ENCODE measurements at places on chromosomes 5 and 9. TPM values are rescaled to one million over a fixed set of nuclear protein-coding genes. Genes with fewer than 3 reads are reported as not detected.

GRCh38 chr5:66306105-66306843 is 162.2 kb downstream of the SREK1 start:
- DNase-seq, result peak; percentile 34

DNA sequence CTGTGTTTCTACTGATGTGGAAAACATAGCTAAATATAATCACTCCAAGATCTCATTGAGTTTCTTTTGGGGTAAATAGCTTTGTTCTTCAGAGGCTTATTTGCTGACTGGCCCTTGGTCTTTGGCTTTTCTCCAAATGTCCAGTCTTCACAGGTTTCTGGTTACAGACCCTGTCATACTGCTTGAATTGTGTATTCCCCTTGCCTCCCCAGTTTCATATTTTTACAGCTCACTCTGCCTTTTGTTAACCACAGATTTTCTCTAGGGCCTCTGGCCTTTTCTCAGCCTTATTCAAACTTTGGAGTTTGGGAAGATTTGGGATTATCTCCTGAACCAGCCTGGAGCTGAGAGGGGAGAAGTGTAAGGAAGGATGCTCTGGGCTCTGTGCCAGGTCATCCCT is 23.9 kb downstream of the ISOC1 start:
- no peak for DNase-seq

- no peak for DNase-seq
Measured at GRCh38 chr9:108515856-108516255, 339.9 kb downstream of the ACTL7B start.

The QRFP gene
- not detected for total RNA-seq

DNA sequence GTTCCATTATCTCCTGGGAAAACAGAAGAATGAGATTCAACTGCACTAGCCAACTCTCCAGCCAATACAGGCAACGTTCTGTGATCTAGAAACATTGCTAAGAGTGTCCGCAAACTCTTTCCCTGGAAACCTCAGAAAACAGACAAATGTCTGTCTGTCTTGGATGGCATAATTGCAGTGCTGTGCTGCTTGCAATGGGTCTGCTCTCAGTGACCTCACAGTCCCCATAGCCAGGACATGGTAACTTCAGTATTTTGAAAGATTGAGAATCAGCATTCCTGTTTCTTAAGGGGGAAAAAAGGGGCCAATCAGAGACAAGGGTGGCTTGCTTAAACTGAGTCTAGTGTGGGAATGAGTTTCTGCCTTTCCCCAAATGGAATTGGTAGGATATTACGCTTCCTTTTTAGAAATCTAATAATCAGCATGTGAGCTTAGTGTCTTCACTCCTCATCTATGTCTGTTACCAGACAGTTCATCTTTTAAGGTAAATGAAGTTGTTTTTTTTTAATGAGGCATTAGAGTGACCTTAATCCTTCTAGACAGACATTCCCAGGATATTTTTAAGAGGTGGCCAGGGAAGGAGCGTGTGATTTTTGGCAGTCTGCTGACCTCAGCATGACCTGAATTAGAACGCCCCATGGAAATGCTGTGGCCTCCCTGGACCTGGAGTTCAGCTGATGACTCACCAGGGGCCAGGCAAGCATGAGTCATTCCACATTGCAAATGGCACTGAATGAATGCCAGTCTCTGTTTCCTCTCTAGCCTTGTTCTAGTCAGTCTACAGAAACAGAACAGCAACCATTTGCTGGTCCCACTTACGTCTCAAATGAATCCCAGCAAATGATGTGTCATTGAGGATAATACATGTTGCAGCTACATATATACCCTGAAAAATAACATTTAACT is 210.2 kb upstream of the ACTBL2 start:
- peak; percentile 14 for DNase-seq

GRCh38 chr9:137986268-137987099 is 108.9 kb downstream of the CACNA1B start:
- DNase-seq, result no peak

DNA sequence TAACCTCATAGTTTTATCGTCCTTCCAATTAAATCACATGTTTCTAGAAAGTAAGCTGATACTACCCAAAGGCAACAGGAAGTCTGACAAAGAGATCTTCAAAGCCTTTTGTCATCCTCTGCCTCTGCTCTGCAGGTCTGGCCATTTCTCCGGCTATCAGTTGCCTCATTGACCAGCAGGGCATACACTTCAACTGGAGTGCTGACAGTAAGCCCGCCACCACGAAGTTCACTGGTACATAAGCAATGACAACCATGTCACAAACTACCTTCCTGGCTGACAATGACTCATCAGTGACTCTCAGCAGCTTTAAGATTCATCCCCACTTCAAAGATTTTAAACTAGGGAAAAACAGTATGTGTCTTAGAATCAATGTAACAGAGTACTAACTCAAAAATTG is 20.6 kb downstream of the SPTLC1 start:
- no peak for DNase-seq

The DDX4 gene
- not detected for total RNA-seq

DNA sequence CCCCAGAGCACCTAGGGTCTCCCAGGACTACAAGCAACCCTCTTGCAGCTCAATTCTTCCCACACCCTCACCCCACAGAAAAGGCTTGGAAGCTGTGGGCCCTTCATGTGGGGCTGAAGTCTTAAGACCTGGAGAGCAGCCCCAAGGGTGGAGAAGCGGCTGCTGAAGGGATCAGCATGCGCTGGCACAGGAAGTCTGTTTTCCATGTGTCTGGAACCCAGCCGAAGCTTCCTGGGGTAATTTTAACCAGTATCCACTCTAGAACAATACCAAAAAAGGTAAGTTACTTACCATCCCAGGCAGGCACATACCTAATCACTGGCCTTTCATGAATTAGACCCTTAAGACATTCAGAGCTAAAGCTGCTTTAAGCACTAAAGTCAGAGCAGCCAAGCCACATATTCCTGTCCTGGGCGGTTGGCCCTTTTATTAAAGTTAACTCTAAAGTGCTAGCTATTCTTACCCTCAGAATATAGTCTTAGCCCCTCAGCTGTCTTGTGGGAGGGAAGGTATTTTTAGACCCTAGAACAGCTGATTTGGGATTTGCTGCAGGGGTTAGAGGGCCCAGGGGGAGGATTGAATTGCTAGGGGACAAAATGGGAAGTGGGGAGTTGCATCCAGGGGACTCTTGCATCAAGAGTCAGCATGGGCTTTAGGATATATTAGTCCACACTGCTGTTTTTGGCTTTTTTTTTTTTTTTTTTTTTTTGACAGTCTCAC is 6.9 kb downstream of the IL17B start:
- DNase-seq, result no peak

The LCN10 gene
- total RNA-seq, result 4.1 TPM

DNA sequence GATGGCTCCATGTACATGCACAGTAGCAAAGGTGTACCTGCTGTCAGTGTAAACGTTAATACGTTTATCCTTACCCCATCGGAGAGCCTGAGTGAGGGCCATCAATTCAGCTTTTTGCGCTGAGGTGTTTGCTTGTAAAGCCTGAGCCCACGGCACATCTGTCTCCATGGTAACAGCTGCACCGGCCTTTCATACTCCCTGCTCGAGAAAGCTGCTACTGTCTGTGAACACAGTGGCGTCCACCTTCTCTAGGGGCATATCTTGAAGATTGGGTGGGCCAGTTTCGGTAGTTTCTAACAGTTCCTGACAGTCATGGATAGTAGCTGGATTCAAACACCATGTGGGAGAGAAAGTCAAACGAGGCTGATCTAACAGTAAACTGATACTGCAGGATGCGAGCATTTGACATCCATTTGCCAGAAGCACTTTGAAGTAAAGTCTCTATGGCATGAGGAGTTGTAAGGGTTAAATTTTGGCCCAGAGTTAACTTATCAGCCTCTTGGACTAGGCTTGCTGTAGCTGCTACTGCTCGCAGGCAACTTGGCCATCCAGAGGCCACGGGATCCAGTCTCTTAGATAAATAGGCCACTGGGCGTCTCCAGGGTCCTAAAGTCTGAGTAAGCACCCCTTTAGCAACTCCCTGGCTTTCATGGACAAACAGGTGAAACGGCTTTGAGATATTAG is 21.0 kb upstream of the RHOBTB3 start:
- DNase-seq, result no peak

The ZNF366 gene
- total RNA-seq, result 0.68 TPM

The MAST4 gene
- 27.0 TPM for total RNA-seq

The CCDC187 gene
- total RNA-seq, result 1.1 TPM

GRCh38 chr9:6351737-6352136 is 23.6 kb downstream of the TPD52L3 start:
- no peak for DNase-seq

GRCh38 chr5:145551714-145552113 is 283.4 kb downstream of the PRELID2 start:
- DNase-seq, result no peak

The C5orf46 gene
- total RNA-seq, result not detected

- no peak for DNase-seq
Measured at GRCh38 chr5:152374711-152375275, 30.3 kb downstream of the NMUR2 start.
